ENCODE measurements at places on chromosomes 2 and 18.

GRCh38 chr2:171307560-171307959 is 126.2 kb downstream of the METTL8 start:
- no peak for DNase-seq

DNA sequence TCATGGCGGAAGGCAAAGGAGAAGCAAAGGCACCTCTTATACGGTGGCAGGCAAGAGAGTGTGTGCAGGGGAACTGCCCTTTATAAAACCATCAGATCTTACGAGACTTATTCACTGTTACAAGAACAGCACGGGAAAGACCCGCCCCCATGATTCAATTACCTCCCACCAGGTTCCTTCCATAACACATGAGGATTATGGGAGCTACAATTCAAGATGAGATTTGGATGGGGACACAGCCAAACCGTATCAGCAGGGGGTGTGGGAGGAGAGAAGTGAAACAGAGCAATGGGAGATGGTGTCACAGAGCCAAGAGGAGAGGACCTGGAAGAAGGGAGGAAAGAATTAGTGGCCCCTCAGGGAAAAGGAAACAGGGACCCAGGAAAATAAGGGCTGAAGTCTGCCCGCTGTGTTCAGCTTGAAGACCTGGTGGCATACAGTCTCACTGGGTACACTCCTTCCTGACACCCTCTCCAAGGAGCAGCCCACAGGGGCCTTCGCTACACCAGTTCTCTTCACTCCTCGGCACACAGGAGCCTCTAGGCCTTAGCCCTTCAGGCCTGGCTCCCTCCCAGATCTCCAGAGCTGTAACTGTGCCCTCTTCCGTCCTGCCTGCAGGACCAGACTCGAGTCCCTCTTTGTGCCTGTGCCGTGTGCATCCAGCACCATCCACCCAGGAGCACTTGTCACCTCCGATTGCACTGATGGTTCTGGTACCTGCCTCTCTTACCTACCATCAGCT is 262.1 kb downstream of the EIPR1 start:
- no peak for DNase-seq

GRCh38 chr2:3208179-3208578 is 169.4 kb downstream of the EIPR1 start:
- DNase-seq = no peak

DNA sequence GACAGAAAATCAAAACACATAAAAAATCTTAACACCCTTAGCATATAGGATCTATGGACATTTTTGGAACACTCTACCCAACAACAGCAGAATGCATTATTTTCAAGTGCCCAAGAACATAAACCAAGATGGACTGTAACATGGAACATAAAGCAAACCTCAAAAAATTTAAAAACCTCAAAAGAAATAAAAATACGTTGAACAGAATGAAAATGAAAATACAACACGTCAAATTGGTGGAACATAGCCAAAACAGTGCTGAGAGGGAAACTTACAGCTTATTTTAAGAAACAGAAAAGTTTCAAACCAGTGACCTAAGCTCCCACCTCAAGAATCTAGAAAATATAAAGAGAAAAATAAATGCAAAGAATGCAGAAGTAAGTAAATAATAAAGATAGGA is 58.3 kb upstream of the BCL2L11 start:
- no peak for DNase-seq

DNA sequence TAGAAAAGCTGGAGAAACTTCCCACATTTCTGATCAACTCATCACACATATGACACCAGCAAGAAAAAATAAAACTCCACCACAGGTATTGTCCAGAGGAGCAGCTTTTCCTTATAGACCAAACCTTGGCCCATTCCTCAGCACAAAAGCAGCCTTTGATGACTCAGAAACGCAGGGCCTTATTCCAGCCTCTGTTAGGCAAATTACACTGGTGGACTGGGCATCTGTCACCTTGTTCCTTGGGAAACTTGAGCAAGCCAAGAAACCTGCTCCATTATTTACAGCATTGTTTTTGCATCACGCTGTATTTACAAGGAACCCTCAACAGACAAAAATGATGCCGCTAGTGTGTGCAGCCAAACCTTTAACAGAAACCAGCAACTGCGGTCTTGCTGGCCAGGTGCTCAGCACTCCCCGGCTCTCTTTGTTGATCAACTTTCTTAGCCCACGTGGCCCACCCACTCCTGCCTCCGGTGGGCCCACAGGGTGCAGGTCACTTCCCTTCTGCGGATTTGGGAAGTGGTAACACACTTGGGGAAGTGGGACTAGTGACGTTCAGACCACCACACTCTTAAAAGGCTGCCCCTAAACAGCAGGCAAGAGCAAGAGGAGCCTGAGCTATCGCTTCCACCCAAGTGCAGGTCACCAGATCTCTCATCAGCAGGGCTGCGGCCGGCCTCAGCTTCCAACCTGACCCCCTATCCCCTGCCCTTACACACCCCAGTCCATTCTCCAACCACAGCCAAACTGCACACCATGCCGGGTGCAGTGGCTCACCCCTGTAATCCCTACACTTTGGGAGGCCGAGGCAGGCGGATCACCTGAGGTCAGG is 1.5 kb downstream of the AP1S3 start:
- DNase-seq = peak; percentile 23

GRCh38 chr18:24662412-24662821 is 202.0 kb downstream of the HRH4 start:
- DNase-seq = no peak

DNA sequence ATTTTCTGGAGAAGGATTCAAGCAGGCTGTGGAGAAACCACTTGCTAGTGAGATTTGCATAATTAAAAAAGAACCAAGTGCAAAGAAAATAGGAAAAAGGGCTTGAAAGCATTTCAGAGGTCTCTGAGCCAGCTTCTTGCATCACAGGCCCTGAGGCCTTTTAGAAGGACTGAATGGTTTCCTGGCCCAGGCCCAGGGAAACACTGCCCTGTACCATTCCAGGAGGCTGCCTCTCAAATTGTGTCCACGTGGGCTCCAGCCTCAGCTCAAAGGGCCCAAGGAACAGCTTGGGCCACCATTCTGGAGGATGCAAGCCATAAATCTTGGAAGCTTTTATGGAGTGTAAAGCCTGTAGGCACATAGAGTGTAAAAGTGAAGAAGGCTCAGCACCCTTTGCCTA is 523.3 kb upstream of the VRK2 start:
- no peak for DNase-seq

- DNase-seq = no peak
Observed at GRCh38 chr2:7609556-7609955, 692.3 kb downstream of the RNF144A start.

DNA sequence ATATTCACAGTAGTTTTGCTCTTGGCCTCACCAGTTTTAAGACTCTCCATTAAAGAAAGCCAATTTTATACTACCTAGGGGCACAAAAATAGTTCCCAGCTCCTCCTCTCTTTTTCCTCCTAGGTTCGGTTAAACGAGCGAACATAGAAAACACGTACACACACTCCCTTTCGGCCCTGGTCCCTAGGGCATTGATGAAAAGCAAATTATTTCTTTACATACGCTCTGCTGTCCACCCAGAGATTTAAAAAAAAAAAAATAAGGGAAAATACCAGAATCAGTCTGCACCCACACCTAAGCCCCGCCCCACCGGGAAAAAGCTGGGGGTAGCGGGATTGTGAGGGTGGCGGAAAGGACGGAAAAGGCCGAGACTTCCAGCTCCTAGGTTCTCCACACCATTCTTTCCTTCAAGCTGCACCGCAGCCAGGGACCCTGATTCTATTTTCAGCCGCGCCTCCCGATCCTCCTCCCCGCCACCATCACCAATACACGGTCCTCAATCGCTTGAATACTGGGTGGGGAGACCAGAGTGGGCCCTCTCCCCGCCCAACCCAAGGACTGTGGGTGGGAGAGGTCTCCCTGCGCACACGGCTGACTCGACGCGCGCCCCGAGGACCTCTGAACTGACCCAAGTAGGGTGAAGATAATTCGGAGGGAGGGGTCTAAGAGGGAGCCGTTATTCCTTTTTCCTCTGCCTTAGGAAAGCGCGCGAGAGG is 769 bp downstream of the ATF2 start:
- no peak for DNase-seq

GRCh38 chr2:19176977-19177376 is 181.4 kb downstream of the OSR1 start:
- no peak for DNase-seq

- DNase-seq = no peak
Observed at GRCh38 chr2:12543076-12543977, 173.4 kb upstream of the TRIB2 start.

DNA sequence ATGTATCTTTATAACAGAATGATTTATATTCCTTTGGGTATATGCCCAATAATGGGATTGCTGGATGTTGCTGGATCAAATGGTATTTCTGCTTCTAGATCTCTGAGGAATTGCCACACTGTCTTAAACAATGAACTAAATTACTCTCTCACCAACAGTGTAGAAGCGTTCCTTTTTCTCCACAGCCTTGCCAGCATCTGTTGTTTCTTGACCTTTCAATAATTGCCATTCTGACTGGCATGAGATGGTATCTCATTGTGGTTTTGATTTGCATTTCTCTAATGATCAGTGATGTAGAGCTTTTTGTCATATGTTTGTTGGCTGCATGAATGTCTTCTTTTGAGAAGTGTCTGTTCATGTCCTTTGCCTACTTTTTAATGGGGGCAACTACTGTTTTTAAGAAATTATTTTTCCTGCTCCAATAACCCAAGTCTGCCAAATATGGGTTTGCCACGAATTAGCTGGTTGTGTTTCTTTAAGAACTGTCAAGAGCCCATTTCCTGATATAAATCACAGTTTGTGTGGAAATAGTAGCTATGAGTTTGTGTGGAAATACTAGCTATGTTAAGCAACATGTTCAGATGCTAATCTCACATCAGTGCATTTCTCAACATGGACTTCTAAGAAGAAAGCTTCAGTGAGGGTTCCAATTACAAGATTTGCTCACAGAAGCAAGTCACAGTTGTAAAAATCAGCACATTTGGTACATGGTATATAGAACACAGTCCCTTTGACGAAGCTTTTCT is 259.4 kb downstream of the ANAPC1 start:
- no peak for DNase-seq

- DNase-seq = no peak
Observed at GRCh38 chr18:62713651-62714247, 1.6 kb upstream of the PHLPP1 start.

DNA sequence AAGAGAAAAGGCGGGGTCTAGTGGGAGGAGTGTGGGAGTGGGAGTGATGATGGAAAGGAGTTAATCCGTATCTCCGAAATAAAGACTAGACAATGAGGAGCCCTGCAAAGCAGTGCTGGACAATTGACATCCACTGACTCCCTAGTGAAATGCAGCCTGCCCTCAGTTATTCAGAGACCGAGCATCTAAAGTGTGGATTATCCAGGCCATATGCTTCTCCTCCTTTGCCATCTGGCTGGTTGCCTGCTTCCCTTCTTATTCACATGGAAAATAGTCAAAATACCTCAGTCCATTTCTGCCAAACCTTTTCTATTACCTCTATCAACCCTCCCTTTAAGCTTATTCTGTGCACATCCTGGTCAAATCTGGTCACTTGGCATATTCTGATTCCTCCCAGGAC is 288.8 kb upstream of the SIX3 start:
- no peak for DNase-seq

- DNase-seq = no peak
Observed at GRCh38 chr2:200298816-200299215, 7.7 kb upstream of the SPATS2L start.

DNA sequence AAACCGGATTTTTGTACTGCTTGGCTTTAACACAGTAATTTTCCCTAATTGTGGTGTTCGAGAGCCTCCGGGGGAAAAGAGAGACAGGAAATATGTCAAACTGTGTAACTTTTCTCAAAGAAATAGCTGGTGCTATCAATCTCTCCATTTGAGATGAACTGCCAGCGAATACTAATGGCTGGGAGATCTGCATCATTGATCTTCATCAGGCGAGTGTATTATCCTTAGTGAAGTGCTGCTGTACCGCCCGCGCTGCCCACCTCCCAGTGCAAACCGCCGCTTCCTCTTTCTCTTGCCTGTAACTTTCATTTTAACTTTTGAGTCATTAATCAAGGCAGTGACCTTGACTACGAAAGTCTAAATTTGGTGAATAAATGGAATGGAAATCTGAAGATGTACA is 246.1 kb upstream of the ST6GAL2 start:
- DNase-seq = no peak

- DNase-seq = peak; percentile 27
Observed at GRCh38 chr2:17800693-17801458, 15.4 kb upstream of the MSGN1 start.

- no peak for DNase-seq
Observed at GRCh38 chr2:109703077-109703476, 88.9 kb downstream of the SOWAHC start.

- peak; percentile 36 for DNase-seq
Observed at GRCh38 chr2:161223139-161223732, 63.0 kb downstream of the TANK start.

DNA sequence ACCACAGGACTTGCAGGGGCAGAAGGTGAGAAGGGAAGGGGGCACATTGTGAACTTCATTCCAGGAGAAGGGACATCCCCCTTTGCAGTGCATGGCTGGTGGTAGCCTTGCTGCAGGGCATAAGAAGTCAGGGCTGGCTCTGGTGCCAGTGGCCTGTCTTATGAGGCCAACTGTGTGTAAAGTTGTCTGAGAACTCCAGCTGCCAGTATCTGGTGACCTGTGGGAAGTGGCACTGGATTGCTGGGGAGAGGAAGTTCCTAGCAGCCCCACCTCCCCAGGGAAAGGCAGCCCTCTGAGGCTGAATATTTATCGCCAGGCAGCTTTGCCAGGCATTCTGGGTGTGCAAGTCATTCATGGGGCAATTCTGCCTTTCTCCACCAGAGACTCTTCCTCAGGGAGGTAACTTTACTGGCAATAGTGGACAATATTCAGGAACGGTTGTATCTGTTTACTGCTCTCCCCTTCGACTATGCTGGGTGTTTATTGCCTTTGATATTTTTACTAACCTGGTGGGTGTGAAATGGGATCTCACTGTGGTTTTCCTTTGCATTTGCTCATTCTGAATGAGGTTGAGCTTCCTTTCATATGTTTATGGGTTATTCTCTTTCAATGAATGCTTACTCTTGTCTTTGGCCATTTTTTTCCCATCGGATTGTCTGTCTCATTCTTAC is 12.3 kb downstream of the TRPM8 start:
- DNase-seq = no peak

DNA sequence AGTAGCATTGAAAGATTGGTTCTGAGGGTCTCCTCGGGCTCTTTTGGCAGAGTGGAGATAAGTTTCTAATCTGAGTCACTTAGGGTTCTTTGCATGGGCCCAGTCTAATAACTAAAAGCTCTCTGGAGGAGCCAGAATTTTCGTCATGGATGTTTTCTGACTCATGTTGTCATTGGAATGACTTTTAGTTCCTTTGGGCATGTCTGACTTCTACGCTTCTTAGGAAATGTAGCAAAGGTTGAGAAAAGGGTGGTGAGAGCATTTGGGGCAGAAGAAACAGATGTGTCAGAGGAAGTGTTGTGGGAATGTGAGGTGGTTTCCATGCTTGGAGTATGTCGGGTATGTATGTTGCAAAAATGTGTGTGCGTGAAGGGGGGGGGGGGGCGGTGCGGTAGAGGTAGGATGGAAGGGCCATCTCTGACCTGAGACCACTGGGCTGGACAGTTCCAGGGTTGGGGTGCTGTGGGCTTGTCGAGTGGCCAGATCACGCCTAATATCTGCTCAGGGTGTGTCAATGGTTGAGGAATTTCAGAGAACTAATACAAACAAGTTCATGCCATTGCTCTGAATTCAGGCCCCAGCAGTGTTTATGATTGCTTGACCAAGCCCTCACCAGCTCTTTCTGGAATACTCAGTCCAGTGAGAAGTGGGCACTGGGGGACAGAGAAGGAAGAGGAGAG is 26.9 kb downstream of the KLHL29 start:
- DNase-seq = no peak

GRCh38 chr2:45714679-45715078 is 63.2 kb downstream of the PRKCE start:
- DNase-seq = no peak
